ENCODE measurements at places on chromosomes 13 and 19.

GRCh38 chr13:22103046-22104027 is 432.5 kb downstream of the FGF9 start:
- DNase-seq = no peak

DNA sequence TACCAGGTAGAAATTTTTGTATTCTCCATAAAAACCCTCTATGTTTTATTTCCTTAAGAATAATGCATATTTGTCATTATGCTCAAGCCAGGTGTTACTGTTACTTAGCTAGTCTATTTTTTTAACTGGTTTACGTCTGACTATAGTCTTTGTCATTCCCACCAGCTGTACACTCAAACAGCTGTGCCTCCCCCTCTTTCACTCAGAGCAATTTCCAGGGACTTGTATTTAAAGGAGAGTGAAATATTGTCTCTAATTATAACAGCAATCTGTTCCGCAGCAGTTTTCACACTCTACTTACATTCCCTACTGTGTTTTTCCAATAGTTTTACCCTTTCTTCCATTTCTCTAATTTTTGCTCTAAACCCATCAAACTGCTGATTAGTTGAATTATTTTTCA is 813.6 kb upstream of the MIR17HG start:
- DNase-seq = no peak

DNA sequence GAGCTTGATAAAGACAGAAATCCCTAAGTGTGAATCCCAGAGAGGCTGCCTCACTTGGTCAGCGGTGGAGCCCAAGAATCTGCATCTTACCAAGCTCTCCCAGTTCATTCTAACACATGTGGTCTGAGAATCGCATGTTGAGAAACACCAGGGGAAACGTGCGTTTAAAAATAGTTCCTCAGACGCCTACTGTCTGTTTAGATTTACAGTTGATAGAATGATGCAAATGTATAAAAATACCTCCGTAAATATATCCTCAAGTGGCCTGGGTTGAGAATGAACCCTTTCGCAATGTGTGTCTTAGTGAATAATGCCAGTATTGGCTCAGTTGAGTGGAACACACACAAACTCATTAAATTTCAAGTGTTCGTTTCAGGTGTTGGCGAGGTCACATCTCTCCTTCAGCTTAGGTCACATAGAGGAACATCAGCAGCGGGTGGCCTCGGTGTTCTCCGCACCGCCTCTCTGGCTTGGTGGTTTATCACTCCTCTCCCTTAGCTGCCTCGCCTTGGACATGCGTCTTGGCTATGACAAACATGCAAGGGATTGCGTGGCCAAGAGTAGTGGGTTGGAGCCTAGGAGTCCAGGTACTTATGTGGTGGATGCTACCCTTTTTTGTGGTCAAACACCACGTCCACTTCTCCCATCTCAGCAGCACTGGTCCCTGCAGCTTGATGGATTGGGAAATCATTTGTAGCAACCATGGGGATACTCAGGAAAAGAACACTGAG is 117.6 kb upstream of the SPATA13 start:
- no peak for DNase-seq

DNA sequence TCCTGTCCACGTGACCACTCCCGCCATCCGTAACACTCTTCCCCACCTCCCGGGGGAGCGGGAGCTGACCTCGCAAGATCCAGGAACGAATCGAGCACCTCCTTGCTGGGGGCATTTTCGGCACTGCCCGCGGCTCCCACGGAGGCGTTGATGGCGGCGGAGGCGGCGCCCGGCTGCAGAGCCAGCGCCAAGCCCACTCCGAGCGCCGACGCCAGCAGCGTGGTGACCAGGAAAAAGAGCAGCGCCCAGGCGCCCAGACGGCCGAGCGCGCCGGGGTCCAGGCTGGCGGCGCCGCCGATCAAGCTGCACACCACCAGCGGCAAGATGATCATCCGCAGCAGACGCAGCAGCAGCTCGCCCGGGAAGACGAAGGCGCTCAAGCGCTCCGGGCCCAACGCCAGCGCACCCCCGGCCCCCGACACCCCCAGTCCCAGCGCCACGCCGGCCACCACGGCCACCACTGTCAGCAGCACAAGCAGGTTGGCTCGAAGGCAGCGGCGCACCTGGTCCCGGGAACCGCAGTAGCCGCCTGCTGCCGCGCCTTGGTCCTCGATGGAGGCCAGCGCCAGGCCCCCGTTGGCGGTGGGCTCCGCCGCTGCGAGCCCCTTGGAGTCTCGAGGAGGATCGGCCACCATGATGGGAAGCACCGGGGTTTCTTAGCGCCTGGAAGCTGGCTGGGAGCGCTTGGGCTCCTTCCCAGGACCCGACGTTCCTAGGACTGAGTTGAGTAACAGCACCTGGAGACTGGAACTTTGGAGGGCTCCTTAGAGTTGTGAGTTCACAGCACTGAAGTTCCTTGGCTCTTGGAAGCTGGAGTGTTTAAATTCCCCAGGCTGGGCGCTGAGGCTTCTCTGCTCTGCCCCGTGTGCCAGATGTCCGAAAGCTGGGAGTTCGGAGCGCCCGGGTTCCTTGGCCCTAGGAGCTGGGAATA is 798 bp downstream of the SLC1A5 start:
- peak; percentile 40 for DNase-seq

- no peak for DNase-seq
Measured at GRCh38 chr13:111505175-111505777, 184.8 kb downstream of the TEX29 start.

DNA sequence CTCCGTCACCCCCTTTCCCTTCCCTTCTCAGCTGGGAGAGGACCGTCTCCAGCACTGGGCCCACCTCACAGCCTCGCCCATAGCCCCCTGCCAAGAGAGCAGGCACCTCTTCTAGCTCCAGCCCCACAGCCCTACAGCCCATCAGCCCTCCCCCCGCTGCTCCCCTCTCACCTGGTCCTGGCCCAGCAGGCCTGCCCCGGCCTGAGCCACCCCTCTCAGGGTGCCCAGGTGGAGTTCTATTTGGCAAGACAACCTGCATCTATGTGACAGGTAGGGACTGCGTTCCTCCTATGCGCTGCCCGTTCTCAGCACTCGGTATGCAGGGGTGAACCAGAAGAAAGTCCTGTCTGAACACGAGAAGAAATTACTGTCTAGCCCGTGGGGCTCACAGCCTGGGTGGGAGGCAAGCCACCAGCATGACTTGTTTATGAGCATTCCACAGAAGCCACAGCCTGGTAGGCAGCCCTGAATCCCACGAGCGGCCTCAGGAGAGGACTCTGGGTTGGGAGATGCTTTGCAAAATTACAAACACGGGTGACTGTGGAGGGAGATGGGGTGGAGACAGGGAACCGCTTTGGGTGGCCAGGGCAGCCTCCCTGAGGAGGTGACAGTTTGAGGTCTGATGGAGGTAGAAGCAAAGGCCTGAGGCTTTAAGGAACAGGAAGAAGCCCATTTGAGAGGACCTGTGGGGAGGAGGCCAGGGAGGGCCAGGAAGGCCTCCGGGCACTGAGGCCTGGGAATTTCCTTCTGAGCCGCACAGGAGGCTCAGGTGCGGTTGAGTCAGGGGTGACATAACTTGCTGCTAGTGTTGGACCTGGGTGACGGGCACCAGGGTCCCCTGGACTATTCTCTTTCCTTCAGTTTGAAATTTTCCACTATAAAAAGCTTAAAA is 1.2 kb upstream of the PLEKHF1 start:
- DNase-seq = no peak

- DNase-seq = no peak
Measured at GRCh38 chr19:56750658-56751057, 79.1 kb upstream of the ZNF835 start.

GRCh38 chr19:16272945-16273344 is 51.7 kb upstream of the KLF2 start:
- DNase-seq = no peak

- no peak for DNase-seq
Measured at GRCh38 chr19:54189145-54189734, at the start of gene MBOAT7. MBOAT7 (minus strand) TSS chr19:54189580; CDS start chr19:54188508, 1,072 bp downstream.

DNA sequence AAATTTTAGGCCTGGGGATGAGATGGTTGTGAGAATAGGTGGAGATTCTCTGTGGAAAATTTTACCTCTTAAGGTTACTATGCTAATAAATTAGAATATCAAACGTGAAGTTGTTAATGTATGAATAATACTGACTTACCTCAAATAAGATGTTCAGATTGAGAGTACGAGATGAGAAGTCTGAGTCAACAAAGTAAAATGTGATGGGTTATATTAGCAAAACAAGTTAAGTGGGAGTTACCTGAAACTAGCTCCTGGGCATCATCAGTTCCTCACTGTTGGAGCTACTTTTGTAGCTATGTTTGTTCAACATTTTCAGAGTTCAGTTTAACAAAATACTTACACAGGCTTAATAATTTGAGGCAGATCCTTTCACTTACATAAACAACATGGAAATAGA is 108.6 kb downstream of the PIBF1 start:
- no peak for DNase-seq

- no peak for DNase-seq
Measured at GRCh38 chr19:4695224-4695731, 25.1 kb upstream of the MYDGF start.

DNA sequence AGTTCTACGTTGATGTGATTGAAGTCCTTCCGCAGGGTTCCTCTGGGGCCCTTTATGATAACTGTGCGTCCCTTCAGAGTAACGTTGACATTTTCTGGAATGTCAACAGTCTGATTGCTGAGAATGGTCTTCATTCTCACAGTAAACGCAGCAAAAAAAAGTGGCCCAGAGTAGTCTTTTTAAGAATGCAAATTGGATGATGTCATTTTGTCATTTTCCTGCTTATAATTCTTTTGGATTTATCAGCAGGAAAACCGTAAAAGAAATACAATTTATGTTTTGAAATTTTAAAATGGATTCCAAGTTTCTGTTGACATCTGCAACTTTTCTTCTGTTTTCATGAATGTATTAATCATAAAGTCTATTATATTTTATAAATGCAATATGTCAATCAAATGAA is 14.8 kb downstream of the URI1 start:
- DNase-seq = no peak

DNA sequence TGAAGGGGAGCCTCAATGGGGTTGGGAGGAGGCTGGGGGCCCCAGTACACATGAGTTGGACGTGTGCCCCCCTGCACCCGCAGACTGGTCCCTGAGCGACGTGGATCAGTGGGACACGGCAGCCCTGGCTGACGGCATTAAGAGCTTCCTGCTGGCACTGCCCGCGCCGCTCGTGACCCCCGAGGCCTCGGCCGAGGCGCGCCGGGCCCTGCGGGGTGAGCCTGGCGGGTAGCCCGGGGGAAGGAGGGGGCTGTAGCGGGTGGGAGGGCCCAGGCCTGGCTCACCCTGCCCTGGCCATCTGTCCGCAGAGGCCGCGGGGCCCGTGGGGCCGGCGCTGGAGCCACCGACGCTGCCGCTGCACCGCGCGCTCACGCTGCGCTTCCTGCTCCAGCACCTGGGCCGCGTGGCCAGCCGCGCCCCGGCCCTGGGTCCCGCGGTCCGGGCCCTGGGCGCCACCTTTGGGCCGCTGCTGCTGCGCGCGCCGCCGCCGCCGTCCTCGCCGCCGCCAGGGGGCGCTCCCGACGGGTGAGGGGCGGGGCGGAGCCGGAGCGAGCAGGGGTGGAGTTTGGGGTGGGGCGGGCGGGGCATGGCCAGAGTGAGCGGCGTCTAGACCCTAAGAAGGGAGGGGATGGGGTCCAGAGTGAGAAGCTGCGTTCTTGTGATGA is 8.1 kb downstream of the PIK3R2 start:
- DNase-seq = peak; percentile 38

DNA sequence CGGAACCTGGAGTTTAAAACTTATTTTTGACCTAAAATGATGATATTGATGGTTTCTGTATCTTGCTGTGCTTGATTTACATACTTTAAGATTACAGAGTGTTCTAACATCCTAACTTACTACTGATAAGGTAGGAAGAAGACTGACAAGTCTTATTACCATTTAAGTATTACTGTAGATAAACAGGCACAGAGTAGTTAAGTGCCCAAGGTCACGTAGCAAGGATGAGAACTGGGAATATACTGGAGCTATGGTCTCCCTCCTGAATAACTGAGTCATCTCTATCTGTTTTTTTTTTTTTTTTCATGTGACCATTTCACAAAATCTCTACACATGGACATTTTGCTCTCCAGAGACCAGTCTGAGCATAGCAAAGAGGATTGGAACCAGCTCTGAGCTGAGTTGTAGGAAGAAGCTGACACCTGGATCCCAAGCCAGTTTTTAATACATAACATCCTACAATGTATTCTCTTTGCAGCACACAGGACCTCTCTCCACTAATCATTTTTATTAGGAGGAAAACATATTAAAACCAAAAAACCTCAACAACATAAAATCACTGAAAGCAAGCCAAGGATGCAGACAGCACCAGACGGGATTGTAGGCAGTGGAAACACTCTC is 173.5 kb downstream of the DNAJC15 start:
- DNase-seq = no peak

DNA sequence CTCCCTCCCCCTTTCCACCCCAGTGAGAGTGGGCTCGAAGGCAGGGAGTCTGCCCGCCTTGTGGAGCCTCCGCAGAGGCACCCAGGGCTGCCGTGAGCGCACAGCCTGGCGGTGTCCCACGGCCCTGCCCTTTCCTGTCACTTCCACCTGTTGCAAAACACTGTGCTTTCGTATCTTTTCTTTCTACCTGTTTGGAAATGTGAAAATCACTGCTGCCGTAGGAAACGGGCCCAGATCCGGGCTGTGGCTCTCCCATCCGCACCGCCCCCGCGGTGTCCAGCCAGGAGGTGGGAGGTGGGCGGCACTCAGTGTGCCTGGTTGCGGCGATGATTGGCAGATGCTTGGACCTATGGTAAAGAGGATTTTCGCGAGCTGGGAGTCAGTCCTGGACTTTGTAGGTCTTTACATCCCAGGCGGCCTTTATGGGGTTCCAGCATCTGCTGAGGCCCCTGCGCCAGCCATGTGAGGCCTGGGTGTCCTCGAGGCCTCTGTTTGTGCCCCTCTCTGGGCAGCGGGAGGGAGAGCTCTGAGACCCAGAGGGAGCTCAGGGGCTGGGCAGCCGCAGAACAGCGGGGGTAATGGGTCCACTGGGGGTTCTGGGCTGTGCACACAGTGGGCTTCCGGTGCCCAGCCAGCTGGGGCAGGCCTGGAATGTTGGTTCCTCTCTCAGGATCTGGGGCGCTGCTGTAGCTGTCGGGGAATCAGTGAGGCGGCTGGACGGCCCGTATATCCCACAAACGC is 6.1 kb downstream of the STK11 start:
- DNase-seq = no peak

GRCh38 chr19:35241417-35241816 is 7.4 kb upstream of the LSR start:
- no peak for DNase-seq

GRCh38 chr13:32941368-32941767 is 74.9 kb upstream of the KL start:
- no peak for DNase-seq

DNA sequence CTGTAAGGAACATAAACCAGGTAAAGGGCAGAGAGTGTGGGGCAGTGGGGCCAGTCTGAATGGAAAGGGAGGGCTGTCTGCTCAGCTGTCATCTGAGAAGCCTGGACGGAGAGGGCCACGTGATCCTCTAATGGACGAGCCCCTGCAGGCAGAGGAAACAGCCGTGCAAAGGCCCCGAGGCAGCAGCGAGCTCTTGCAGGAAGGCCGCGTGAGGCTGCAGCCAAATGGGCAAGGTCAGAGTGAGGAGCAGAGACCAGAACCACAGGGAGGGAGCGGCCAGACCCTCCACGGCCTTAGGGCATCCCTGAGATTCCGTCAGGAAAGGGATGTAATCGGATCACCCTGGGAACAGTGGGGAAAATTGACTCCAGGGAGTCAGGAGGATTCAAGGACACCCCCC is 4.4 kb downstream of the LILRB4 start:
- DNase-seq = no peak

All from right lung (tissue), 10 donors.